ENCODE measurements at places on chromosomes 12 and 14.

GRCh38 chr14:104639885-104640548 is 35.4 kb upstream of the TMEM179 start:
- peak; percentile 24 for DNase-seq

DNA sequence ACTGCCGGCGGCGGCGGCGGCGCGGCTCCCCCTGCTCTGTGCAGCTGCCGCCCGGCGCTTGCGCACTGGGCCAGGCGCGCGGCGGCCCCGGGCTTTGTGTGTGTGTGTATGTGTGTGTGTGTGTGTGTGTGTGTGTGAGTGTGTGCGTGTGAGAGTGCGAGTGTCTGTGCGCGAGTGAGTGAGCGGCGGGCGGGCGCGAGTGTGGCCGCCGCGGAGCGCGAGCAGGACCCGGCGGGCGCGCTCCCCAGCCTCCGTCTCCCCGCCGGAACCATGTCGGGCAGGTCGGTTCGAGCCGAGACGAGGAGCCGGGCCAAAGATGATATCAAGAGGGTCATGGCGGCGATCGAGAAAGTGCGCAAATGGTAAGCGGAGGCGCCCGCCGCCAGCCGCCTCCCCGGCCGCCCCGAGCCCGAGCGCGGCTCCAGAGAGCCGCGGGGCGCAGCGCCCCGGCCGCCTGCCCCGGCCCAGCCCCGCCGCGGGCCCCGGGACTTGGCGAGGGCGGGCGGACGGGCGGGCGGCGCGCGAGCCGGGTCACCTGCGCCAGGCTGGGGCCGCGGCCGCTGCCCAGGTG is at the start of gene BCL7A:
TSS of gene BCL7A (plus strand) at position 63 of the 571 bp plus-strand sequence. CDS start at position 271, 208 bp downstream.
- no peak for DNase-seq

GRCh38 chr14:74867673-74868072 is 8.3 kb downstream of the PROX2 start:
- peak; percentile 9 for DNase-seq

- no peak for DNase-seq
Observed at GRCh38 chr14:50059763-50060616, 56.4 kb downstream of the VCPKMT start.

GRCh38 chr12:1995205-1995896 is 8.9 kb downstream of the DCP1B start:
- no peak for DNase-seq

DNA sequence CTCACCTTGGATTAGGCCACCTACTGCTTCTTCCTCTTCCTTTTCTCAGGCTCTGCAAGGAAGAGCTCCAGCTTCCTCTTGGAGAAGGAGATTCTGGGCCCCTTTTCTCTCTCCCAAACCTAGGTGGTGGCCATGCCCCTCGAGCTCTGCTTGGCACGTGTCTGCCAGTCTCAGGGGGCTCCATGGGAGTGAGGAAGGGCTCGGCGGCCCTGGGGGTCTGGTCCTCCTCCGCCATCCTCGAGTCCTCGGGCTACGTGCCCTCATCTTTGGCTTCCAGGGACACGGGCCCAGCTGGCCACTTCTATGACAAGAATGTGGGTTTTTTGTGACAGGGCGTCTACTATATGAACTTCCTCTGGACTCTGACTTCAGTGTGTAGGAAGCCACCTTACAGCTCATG is 34.3 kb downstream of the HSP90AA1 start:
- no peak for DNase-seq

- DNase-seq = no peak
Observed at GRCh38 chr14:59251811-59252771, 63.6 kb downstream of the DAAM1 start.

- no peak for DNase-seq
Observed at GRCh38 chr14:100584056-100585031, 2.9 kb downstream of the BEGAIN start.

DNA sequence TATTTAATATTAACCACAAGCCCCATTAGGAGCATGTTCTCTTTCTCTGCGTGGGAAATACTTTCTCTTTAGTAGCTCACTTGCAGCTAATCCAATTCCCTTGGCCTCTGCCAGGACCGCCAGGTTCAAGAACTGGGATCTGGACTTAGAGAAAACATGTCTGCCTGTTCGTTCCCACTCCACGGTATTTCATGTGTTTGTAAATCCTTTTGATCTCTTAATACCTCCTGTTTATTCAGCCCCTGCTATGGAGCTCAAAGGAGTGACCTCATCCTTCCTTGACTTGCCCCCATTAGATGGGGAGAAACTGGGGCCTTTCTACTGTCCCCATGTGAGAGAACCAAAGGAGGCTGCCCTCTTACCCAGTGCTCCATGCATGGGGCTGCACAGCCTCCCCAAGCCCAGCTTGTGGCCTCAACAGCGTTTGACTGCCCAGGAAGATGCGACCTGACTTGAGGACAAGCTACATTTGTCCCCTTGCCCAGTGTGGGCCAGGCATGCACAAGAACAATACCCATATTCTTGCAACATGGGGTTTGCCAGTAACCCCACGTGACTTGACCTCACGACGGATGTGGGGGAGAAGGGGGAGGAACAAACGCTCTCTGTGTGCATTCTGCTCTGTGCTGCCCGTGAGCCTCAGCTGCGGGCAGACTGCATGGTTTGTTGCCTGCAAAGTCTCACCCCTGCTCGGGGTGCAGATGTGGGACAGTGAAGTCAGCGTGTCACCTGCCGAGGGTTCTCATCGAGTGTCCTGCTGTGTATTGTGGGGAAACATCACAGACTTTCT is 30.3 kb downstream of the CD9 start:
- DNase-seq = peak; percentile 16

DNA sequence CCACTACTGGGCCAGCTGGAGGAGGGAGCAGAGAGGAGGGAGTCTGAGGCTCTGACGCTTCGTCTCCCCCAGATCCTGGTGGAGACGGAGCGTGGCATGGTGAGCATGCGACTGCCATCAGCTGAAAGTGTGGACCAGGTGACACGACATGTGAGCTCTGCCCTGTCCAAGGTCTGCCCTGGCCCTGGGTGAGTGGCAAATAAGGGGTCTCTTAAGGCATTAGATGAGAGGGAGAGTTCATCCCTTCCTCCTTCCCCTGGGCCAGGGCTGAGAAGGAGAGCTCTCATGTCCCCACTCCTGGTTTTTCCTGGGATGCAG is 2.5 kb downstream of the CARMIL3 start:
- no peak for DNase-seq

GRCh38 chr14:53354336-53354735 is 201.2 kb upstream of the DDHD1 start:
- no peak for DNase-seq

- DNase-seq = no peak
Observed at GRCh38 chr14:103667671-103668070, 38.7 kb downstream of the KLC1 start.
